ENCODE measurements at places on chromosomes 6 and 20.

GRCh38 chr20:60206259-60206658 is 248.0 kb downstream of the CDH26 start:
- peak; percentile 78 for DNase-seq

DNA sequence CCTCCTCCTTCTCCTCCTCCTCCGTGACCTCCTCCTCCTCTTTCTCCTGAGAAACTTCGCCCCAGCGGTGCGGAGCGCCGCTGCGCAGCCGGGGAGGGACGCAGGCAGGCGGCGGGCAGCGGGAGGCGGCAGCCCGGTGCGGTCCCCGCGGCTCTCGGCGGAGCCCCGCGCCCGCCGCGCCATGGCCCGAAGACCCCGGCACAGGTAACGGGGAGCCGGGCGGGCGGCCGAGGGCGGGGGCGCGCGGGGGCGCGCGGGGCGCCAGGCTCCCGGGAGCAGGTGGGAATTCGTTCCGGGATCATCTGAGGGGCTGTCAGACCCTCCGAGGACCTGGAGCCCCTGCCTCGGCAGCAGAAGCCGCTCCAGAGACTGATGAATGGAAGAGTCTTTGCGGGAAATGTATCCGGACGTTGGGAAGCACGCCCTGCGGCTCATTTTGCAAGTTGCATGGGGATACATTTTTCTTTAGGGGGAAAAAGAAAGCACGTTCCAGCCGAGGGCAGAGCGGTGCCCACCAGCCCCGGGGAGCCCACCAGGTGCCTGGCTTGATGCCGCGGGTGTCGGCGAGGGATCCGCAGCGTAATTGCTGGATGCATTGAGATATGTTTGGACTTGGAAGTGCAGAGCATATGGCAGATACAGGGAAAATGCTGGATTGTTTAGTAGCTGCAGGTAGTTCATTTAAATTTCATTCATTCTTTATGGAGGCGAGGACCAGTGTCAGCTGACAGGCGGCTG is 394 bp downstream of the MYB start:
- no peak for DNase-seq

DNA sequence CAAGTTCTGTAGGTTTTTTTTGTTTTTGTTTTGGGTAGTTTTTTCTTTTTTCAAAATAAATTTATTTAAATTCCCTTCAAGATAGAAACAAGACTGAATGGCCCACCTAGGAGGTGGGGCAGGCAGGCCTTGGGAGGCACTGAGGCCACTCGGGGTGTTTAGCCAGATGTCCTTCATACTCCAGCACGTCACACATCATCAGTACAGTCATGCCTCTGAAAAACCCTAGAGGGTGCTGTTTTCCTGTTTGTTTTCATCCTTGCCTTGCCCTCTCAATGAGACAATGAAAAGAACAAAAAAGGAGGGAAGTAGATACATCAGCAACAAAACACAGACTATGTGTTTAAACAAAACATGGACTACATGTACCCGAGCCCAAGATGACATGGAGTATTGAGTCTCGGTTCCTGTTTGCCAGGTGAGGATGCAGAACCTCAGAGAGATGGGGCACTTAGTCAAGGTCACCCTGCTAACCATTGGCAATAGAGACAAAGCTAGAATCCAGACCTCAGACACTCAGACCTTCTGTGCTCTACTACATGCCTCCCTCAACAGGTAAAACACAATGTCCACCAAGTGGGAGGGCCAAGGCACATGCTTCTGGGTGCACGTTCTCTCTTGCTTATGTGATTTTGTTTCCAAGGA is 26.8 kb upstream of the CLIC5 start:
- peak; percentile 73 for DNase-seq

GRCh38 chr20:43776691-43777090 is 49.9 kb upstream of the GTSF1L start:
- no peak for DNase-seq

DNA sequence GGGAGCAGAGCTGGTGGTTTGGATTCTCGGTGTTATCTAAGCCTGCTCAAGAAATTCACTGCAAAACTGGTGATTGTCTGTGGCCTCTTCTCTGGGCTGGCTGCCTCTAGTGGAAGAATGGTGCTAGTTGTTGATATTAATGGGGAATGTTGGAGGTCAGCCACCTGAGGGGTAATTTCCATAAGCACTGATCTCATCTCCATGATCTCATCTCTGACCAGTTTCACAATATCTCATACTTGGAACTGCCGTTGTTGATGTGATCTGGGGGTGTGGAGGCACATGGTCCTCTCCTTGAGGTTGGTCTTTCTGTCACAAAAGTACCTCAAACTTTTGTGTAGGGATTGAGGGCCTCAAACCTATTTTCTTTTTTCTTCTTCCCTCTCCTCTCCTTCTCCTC is 102.6 kb downstream of the CD109 start:
- DNase-seq = no peak

- DNase-seq = no peak
Observed at GRCh38 chr6:85641522-85641896, 1.2 kb downstream of the SYNCRIP start.

GRCh38 chr20:23939641-23940040 is 48.9 kb downstream of the GGTLC1 start:
- no peak for DNase-seq

GRCh38 chr6:20237677-20238460 is 25.6 kb upstream of the MBOAT1 start:
- no peak for DNase-seq

- no peak for DNase-seq
Observed at GRCh38 chr20:8952721-8953120, 116.2 kb upstream of the PLCB4 start.

- no peak for DNase-seq
Observed at GRCh38 chr6:106555767-106556166, 73.5 kb downstream of the RTN4IP1 start.

GRCh38 chr6:144546807-144547206 is 261.7 kb downstream of the UTRN start:
- DNase-seq = no peak

- no peak for DNase-seq
Observed at GRCh38 chr6:99353126-99353525, 3.7 kb upstream of the FAXC start.

DNA sequence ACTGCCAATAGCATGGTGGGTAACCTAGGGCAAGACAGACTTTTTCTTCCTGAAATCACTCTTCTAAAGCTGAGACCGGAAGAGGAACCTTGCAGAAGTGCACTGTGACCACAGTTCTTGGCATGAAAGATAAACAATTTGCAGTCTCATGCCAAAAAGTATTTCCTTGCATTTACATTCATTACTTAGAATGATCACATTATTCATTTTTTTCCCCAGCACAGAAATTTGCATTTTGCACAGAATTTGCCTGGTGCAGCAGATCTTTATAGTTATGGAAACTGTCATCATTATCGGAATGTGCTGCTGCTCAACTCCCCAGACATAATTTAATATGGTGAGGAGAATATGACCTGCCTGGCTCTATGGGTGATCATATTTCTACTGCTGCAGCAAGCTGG is 42.2 kb upstream of the EDN3 start:
- peak; percentile 87 for DNase-seq

DNA sequence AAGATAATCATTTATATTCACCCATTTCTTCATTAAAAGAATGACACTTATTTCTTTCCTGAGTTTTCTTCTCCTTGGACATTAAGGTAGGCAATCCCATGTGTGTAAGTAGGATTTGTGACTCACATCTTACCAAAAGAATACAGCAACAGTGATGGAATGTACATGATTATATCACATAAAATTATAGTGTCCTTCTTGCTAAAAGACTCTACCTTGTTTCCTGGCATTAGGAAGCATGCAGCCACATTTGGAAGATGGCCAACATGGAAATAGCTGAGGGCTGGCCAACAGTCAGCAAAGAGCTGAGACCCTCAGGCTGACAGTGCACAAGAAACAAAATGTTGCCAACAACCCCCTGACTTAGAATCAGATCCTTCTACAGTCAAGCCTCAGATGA is 327.9 kb upstream of the MARCKS start:
- no peak for DNase-seq

DNA sequence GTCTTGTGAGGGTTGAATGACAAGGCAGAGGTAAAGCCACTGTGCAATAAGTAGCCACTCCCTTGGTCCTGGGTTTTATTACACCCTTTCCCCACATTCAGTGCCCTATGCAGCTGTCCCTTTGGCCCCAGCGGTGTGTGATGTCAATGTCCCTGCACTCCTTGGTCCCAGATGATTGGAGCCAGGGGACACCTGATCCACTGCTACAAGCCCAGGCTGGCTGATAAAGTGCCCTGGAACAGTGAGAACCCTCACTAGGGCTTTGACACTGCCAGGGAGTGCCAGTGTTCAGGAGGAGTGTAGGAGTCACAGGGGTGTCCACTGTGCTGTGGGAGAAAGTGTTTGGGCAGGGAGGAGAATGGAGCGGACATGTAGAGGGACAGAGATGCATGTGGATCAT is 30.4 kb downstream of the GABRR1 start:
- no peak for DNase-seq

DNA sequence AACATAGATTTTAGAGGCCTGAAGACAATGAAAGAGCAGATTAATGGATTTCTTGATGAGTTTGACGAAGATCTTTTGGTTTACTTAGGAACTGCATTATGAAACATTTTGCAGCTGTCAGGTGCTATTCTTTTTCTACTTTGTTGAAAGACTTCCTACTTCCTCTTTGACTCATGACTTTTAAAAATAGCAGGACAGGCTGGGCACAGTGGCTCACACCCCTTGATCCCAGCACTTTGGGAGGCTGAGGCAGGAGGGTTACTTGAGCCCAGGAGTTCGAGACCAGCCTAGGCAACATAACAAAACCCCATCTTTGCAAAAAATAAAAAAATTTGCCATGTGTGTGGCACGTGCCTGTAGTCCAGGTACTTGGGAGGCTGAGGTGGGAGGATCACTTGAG is 52.0 kb downstream of the ITCH start:
- peak; percentile 24 for DNase-seq

DNA sequence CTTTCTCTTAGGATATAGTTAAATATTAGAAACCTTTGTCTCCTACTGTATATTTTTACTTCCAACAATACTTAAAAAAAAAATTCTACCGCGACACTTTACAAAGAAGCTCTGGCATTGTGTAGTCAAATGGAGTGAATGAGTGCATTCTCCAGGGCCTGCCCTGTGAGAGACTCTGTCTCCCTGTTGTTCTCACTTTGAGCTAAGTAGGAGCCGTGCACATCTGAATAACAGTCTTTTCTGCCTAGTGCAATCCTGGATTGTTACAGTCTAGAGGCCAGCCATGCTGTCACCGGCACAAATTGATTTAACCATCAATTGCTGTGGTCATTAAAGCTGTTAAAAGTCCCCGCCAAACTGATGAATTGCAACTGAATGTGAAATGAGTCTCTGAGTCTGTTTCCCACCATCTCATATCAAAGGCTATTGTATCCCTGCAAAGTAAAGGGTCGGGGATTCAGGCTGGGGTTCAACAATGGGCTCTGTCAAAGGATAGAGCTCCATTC is 156.0 kb downstream of the RFPL4B start:
- no peak for DNase-seq

GRCh38 chr6:111685058-111685457 is 79.4 kb upstream of the TRAF3IP2 start:
- DNase-seq = no peak

DNA sequence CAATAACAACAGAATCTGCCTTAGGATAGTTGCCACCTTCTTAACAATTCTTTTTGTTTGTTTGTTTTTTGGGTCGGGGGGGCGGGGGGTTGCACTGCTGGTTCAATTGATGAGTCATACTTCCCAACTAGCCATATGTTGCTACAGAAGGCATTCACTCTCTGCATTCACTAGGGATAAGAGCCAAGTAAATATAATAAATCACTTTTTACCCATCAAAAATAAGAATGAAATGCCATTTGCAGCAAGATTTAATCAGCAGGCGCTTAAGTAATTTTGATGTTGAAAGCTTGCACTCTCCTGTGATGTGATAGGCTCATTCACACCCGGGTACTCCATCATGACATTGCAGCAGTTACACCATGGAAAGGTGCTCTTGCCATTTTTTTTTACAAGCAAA is 209.8 kb downstream of the HIVEP2 start:
- no peak for DNase-seq

GRCh38 chr6:17473554-17473953 is 80.2 kb downstream of the CAP2 start:
- no peak for DNase-seq

GRCh38 chr6:105669232-105669631 is 266.4 kb upstream of the PREP start:
- DNase-seq = no peak

GRCh38 chr6:34093206-34093605 is 52.7 kb downstream of the GRM4 start:
- no peak for DNase-seq

GRCh38 chr6:10384610-10385523 is 30.0 kb downstream of the TFAP2A start:
- no peak for DNase-seq

- DNase-seq = no peak
Observed at GRCh38 chr6:33984466-33985312, 161.2 kb downstream of the GRM4 start.

GRCh38 chr20:24164360-24164759 is 175.8 kb upstream of the GGTLC1 start:
- peak; percentile 15 for DNase-seq

GRCh38 chr6:136969433-136969832 is 47.3 kb downstream of the SLC35D3 start:
- no peak for DNase-seq

DNA sequence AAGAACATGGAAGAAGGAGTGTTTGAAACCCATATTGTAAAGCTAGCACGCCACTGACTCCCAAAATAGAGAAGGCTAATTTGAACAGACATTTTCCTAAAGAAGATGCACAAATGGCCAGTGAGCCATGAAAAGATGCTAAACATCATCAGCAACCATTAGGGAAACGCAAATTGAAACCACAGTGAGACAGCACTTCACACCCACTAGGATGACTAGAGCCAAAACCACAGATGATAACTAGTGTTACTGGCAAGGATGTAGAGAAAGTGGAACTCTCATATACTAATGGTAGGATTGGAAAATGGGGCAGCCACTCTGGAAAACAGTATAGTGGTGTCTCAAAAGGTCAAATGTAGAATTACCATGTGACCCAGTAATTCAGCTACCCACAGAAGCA is 58.2 kb downstream of the BMP7 start:
- no peak for DNase-seq

- no peak for DNase-seq
Observed at GRCh38 chr6:388202-388903, 3.2 kb upstream of the IRF4 start.

GRCh38 chr6:259901-260508 is 32.3 kb upstream of the DUSP22 start:
- DNase-seq = no peak

DNA sequence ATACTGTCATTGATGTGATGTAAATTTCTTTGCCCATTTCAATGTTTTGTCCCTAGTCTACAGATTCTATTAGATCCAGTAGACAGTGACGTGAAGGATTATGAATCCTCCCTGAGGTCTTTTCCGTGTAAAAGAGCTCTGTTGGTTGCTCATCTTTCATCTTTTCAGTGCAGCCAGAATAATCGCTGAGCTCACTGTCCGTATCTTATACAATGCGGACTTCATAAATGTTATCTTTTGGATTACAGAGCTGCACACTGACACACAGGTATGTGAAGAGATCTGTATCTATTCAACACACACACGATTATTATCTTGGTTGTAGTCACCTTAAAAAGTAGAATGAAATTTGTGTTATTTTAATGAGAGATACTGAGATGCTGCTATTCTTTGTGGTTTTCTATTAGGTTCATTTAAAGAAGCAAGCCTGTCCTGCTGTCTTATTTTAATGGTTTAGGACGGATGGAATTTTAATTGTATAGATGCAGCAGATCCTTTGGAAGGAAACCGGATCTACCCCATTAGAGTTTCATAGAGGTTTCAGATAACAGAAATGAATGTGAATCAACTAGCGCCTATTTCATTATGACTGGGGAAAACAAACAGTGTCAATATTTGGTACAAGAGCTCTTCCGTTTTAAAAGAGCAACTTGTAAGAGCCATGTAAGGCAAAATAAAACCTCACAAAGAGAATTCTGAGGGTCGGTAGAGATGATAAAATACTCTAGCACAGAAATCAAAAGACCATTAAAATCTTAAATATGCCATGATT is 79.4 kb downstream of the BMP6 start:
- no peak for DNase-seq
